Liver (tissue), 10 donors: ENCODE measurements at places on chromosomes 12 and 14. TPM values are rescaled to one million over a fixed set of nuclear protein-coding genes. Genes with fewer than 3 reads are reported as not detected.
A peak's percentile ranks its signal among the peaks of the same experiment; 100 is the strongest.

DNA sequence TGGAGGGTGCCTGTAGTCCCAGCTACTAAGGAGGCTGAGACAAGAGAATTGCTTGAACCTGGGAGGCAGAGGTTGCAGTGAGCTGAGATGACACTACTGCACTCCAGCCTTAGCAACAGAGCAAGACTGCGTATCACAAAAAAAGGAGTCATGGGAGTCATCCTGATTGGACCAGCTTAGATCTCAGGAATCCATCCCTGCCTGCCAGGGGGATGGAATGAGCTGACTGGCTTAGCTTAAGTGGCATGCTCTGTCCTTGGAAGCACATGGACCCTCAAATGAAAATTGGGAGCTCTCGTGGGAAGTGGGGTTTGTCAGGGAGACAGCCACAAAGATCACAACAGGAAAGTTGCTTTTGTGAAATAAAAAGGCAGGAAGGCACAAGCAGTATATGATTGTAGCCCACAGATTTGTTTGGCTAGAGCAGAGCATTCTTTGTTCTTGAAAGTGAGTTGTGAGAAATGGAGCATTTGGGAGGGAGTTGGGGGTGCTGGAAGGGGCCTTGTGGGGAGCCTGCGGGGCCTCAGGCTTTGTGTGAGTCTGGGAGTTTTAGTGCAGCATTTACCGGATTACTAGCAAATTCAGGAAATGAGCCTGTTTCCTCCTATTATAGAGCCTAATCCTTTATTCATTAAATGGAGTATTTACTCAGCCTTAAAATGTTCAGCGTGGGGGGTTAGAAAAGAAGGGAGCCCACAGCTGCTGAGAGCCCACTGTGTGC, 30.7 kb downstream of the DGLUCY start:
- DNase-seq: no peak

DNA sequence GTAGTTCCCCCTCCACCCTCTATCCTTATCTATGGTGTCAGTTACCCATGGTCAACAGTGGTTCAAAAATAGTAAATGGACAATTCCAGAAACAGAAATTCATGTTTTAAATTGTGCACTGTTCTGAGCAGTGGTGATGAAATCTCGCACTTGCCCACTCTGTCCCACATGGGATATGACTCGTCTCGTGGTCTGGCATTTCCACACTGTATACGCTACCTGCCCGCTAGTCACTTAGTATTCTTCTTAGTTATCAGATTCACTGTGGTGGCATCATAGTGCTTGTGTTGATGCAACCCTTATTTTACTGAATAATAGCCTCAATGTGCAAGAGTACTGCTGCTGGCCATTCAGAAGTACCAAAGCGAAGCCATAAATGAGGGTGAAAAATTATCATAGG, 507.0 kb downstream of the SNAPC1 start:
- no peak for DNase-seq

DNA sequence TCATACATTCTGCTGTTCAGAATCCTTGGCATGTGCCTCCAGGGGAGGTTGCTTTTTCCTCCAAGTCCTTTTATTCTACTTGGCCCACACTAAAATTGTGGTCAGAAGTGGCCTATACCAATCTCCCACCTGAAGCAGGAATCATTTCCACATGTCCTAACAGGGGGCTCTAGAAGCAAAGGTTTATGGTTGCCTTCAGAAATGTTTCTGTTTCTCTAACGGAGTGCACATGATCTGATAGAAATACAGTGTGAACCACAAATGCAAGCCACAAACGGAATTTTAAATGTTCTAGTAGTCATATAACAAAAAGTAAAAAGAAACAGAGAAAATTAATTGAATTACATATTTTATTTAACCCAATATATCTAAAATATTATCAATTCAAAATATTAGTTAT, 4.0 kb downstream of the PTGER2 start:
- DNase-seq: no peak

The CEBPE gene
- polyA plus RNA-seq: 0.16 TPM

- DNase-seq: no peak
Measured at GRCh38 chr14:96538097-96538989, 36.2 kb downstream of the PAPOLA start.

DNA sequence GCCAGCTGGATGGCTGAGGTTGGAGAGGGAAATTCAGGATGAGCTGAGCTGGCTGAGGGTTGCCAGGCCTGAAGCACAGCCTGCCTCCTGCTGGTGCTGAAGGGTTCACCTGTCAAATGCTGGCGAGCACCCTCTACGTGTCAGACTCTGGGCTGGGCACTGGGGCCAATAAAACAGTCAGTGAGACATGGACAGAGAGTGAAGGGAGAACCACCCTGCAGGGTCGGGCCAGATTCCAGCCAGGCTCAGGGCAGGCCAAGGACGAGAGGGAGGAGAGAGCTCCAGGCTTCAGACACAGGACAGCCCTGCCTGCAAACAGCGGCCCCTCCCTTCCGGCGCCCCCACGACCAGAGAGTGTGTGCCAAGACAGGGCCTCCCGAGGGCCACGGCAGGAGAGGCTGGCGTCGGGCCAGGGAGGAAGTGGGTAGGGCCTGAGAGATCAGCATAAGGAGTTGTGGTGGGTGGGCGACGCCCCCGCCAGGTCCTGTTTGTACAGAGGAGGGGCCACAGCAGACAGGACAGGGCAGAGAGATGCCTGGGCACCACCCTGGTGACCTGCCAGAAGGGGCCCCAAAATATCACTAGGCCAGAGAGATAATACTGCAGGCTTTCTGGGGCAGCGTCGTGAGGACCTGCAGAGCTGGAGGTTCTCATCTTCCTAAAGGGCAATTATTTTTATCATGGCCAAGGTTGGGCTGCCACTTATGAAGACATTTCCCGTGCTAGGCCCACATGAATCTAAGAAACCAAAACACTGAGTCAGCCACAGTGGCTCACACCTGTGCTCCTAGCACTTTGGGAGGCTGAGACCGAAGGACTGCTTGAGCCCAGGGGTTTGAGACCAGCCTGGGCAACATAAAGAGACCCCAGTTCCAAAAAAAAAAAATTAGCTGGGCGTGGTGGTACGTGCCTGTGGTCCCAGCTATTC, 73.1 kb upstream of the GPR68 start:
- DNase-seq: peak; percentile 76

- no peak for DNase-seq
Measured at GRCh38 chr14:80325112-80325511, 113.8 kb upstream of the DIO2 start.

- no peak for DNase-seq
Measured at GRCh38 chr14:92704036-92704804, 44.2 kb downstream of the LGMN start.

The CABP1 gene
- not detected for polyA plus RNA-seq

- DNase-seq: no peak
Measured at GRCh38 chr14:95130549-95130948, 26.8 kb downstream of the DICER1 start.

GRCh38 chr12:108478611-108479206, 36.4 kb upstream of the FICD start:
- no peak for DNase-seq

DNA sequence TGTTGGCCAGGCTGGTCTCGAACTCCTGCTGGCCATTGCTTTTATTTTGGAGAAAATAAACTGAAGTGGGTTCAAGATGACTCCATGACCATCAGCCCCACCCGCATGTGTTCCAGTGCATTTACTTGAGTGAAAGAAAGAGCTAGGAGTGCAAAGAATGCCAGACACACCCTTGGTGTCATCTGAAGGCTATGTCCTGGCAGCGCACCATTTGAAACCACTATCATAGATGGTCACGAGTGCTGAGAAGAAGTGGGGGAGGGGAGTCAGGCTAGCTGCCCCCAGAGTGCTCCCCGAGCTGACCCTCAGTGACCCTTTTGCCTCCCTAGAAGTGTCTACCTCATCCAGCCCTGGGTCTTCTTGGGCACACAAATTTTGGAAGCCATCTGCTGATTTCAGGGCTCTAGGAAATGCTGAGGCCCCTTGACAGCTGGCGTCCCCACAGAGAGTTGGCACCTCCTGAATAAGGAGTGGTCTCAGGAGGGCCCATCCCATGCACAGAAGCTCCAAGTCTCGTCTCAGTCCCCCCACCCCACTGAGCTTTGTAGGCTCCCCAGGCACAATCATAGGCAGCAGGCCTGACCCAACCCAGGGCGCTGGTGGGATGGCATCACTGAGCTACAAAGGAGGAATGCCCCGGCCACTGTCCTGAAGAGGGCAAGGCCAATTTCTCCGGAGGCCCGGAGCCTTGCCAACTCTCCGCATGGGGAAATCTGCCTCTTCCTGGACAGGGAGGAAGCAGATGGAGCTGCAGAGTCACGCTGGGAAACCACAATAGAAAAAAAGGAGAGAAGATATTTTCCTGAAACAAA, 28.0 kb downstream of the PXN start:
- DNase-seq: no peak

DNA sequence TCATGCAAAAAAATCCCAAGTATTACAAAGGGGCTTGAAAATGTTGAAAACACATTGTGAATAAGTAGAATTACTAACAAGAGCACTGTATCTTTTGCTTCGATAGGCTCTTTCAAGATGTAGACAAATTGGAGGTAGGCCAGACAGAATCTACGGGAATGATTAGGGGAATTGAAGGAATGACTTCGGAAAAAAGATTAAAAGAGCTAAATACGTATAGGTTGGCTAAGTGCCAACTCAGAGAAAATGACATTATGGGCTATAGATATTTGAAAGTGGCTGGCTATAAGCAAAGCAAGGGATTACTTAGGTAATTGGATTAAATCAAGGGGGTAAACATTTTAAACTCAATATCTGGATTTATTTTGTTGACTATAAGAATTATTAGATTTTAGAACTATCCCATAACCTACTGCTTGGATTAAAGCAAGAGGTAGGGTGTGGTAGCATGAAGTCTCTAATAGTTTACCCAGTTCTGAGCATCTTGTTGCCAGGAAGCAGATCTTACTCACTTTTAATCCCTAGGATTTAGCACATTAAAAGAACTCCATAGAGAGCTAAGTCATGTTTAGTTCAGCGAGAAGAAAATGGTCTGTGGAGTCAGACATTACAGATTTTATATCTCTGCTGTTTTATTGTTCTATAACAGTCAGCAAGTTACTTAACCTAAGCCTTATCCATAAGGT, 489.8 kb downstream of the DIO2 start:
- DNase-seq: no peak

The BATF gene
- 0.77 TPM for polyA plus RNA-seq

- no peak for DNase-seq
Measured at GRCh38 chr12:18906395-18906794, 168.5 kb downstream of the CAPZA3 start.

DNA sequence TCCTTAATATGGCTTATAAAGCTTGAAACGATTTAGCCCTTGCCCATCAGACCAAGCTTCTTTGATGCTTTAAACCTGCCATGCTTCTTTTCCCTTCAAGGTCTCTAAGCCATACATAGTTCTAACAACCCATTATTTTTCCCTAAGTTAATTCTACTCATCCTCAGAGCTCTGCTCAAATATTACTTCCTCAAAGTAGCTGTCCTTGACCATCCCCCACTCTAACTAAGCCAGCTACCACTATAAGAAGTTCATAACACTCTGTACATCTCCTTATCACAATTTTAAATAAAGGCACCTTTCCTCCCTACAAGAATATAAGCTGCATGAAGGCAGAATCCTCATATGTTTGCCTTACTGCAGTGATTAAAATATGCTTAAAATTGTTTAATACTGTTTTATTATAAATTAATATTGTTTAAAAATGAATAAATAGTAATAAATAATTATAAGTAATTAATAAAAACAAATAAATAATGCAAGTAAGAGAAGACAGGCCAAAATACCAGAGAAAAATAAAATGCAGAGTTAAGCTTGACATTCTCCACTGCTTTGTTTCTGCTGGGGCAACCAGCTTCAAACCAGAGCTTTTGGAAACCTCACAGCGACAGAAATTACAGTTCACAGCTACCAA, 76.8 kb downstream of the NUMB start:
- no peak for DNase-seq
